ENCODE measurements at places on chromosomes 7 and 10. TPM values are rescaled to one million over a fixed set of nuclear protein-coding genes. Genes with fewer than 3 reads are reported as not detected.
A peak's percentile ranks its signal among the peaks of the same experiment; 100 is the strongest.

- H3K4me3 ChIP-seq: no peak overlapping the region
- peaks cover 1% of the 10 kb centered on the region for H3K4me1 ChIP-seq
- H3K27me3 ChIP-seq: peaks cover 2% of the 10 kb centered on the region
- no peak overlapping the region for H3K27ac ChIP-seq
- no peaks in the 10 kb centered on the region for H3K36me3 ChIP-seq
These were observed 4.9 kb downstream of the AEBP1 start for GRCh38 chr7:44108768-44109750.

GRCh38 chr10:15083674-15084501 is 4.7 kb downstream of the ACBD7 start:
- peaks cover 9% of the 10 kb centered on the region for H3K4me1 ChIP-seq
- H3K27me3 ChIP-seq: no peaks in the 10 kb centered on the region
- no peak for DNase-seq
- H3K4me3 ChIP-seq: peak overlapping the region; percentile 62
- H3K36me3 ChIP-seq: no peaks in the 10 kb centered on the region

DNA sequence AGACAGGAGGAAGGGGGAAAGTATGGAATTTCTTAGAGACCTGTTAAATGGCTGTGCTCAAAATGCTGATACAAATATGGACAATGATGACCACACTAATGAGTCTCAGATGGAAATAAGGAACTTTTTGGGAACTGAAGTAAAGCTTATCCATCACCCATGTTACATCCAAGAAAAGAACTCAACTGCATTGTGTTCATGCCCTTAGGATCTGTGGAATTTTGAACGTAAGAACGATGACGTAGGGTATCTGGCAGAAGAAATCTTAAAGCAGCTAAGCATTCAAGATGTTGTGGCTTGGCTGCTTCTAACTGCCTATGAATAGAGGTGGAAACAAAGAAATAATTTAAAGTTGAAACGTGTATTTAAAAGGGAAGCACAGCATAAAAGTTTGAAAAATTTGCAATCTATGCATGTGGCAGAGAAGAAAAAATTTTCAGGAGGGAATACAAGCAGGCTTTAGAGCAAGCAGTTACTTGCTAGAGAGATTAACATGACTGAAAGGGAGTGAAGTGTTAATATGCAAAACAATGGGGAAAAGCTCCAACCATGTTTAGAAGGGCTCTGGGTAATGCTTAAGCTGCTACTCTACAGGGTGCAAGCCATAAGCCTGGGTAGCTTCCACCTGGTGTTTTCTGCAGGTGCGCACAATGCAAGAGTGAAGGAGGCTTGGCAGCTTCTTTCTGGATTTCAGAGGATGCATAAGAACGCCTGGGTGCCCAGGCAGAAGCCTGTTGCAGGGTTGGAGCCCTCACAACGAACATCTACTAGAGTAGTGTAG is 499.7 kb upstream of the SEMA3D start:
- H3K4me3 ChIP-seq: no peak overlapping the region
- H3K4me1 ChIP-seq: no peaks in the 10 kb centered on the region
- no peak overlapping the region for H3K27ac ChIP-seq
- no peaks in the 10 kb centered on the region for H3K27me3 ChIP-seq
- no peaks in the 10 kb centered on the region for H3K36me3 ChIP-seq

DNA sequence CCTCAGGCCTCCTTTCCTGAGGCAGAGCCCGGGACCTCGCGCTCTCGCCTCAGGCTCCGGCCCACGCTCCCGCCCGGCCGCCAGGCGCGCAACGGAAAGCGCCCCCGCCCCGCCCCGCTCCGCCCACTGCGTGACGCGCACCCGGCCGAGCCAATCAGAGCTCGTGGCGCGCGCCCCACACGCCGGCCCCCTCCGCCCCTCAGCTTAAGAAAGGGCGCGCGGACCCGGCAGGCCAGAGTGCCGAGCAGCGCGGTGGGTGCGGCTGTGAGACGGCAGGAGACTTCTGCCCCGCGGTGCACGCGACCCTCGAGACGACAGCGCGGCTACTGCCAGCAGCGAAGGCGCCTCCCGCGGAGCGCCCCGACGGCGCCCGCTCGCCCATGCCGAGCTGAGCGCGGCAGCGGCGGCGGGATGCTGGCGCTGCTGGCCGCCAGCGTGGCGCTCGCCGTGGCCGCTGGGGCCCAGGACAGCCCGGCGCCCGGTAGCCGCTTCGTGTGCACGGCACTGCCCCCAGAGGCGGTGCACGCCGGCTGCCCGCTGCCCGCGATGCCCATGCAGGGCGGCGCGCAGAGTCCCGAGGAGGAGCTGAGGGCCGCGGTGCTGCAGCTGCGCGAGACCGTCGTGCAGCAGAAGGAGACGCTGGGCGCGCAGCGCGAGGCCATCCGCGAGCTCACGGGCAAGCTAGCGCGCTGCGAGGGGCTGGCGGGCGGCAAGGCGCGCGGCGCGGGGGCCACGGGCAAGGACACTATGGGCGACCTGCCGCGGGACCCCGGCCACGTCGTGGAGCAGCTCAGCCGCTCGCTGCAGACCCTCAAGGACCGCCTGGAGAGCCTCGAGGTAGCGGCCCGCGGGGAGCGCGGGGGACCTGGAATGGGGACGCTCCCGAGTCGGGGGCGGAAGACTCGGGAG is at the start of gene NPTX2:
Gene NPTX2, plus strand, starts transcription at position 235 of the 909 bp plus-strand sequence. Its CDS starts 177 bp downstream, at position 412.
- H3K36me3 ChIP-seq: no peaks in the 10 kb centered on the region
- H3K27ac ChIP-seq: no peak within 1 kb of the TSS
- H3K27me3 ChIP-seq: peaks cover 24% of the 10 kb centered on the region
- DNase-seq: peak; percentile 57
- no peaks in the 10 kb centered on the region for H3K4me1 ChIP-seq
- peak within 1 kb of the TSS; percentile 49 for H3K4me3 ChIP-seq

DNA sequence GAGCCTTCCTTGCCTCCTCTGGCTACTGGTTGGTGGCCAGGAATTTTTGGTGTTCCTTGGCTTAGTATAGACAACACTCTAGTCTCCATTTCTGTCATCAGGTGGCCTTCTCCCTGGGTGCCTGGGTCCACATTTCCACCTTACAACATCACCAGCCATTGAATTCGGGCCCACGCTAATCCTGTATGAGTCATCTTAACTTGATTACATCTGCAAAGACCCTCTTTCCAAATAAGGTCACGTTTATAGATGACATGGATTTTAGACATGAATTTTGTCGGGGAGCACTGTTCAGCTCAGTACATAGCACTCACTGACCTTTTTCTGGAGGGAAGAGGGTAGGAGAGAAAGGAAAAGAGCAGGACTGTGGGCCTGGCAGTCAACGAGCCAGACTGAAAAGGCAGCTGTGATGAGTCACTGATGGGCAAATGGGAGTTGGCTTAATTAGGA is 39.4 kb downstream of the MMRN2 start:
- peaks cover 12% of the 10 kb centered on the region for H3K4me1 ChIP-seq
- no peak for DNase-seq
- peak overlapping the region; percentile 68 for H3K27ac ChIP-seq
- no peaks in the 10 kb centered on the region for H3K27me3 ChIP-seq
- H3K4me3 ChIP-seq: no peak overlapping the region

DNA sequence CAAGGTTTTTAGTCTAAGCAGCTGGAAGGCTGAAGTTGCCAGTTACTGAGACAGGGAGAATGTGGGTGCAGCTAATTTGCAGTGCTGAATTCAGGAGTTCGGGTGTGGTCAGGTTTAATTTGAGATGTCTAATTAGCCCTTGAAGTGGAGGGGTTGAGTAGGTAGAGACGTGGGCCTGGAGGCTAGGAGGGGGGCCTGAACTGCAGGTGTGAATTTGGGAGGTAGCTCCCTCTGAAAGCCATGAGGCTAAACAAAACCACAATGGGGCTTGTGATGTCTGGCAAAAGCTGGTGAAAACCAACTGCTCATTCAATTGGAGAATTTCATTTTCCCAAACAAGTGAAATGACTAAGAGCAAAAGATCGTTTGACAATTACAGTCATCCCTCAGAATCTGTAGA is 246.0 kb upstream of the NFE2L3 start:
- no peak overlapping the region for H3K27ac ChIP-seq
- H3K4me1 ChIP-seq: no peaks in the 10 kb centered on the region
- no peak overlapping the region for H3K4me3 ChIP-seq
- no peaks in the 10 kb centered on the region for H3K27me3 ChIP-seq

- no peak for DNase-seq
- H3K27me3 ChIP-seq: peaks cover 6% of the 10 kb centered on the region
- no peaks in the 10 kb centered on the region for H3K36me3 ChIP-seq
- no peak overlapping the region for H3K27ac ChIP-seq
- H3K4me1 ChIP-seq: no peaks in the 10 kb centered on the region
These were observed 49.3 kb downstream of the PPP1R17 start for GRCh38 chr7:31735991-31736982.

- H3K27ac ChIP-seq: no peak overlapping the region
- DNase-seq: peak; percentile 49
- no peak overlapping the region for H3K4me3 ChIP-seq
- H3K27me3 ChIP-seq: no peaks in the 10 kb centered on the region
- H3K4me1 ChIP-seq: no peaks in the 10 kb centered on the region
- H3K36me3 ChIP-seq: no peaks in the 10 kb centered on the region
These were observed 50.6 kb upstream of the DPYSL4 start for GRCh38 chr10:132136097-132136521.

DNA sequence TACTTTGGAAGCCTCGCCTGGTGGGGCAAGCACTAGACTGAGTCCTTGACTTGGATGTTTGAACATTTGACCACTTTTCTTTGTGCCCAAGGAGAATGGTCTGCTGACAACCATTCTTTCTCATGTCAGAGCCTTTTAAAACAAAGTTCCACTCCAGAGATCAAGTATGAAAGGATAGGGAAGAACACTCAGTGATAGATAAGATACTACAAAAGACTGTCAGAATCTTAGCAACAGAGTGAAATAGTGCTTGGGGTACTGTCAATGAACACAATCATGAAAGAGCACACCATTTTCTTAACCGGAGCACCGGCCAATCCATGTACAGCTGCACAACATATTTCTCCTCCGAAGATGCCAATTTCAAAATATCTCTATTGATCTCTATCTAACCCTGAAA is 82.8 kb upstream of the ADO start:
- no peaks in the 10 kb centered on the region for H3K36me3 ChIP-seq
- DNase-seq: no peak
- H3K4me3 ChIP-seq: no peak overlapping the region
- H3K27ac ChIP-seq: no peak overlapping the region

DNA sequence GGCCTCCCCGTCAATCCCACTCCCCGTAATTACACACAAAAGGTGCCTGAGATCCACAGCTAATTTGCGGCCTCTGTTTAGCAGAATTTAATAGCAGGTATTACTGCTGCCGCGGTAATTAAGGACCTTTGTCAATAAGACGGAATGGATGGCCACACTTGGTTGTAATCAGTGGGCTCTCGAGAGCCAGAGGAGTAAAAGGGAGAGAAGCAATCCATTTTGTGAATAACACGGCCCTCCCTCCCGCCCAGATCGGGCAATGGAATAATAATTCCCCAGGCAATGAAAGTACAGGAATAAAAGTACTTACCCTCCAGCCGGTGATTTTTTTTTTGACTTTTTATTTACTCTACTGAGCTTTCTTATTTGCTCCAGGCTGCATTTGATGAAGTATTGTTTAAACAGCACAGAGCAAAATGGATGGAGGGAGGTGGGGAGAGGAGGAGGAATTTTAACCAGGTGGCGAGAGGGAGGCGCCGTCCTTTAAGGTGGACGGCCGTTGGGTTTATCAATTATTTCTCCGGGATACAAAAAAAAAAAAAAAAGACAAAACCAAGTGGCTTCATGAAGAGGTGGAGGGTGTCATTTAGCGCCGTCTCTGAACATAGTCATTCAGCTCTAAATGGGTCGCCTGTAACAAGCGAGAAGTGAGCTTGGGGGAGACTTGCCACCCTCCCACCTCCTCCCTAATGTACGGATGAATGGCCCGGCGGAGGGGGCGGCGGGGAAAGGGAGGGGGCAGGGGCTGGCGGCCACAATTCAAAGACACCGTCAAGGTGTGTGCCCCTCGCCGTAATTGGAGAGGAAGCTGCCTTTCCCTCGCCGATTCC is 120.3 kb downstream of the BUB3 start:
- no peaks in the 10 kb centered on the region for H3K36me3 ChIP-seq
- DNase-seq: no peak
- no peak overlapping the region for H3K27ac ChIP-seq
- H3K4me3 ChIP-seq: no peak overlapping the region
- peaks cover 13% of the 10 kb centered on the region for H3K27me3 ChIP-seq

Gene NUP205
- 20.8 TPM for total RNA-seq

Gene VPS37D
- total RNA-seq: 0.76 TPM

DNA sequence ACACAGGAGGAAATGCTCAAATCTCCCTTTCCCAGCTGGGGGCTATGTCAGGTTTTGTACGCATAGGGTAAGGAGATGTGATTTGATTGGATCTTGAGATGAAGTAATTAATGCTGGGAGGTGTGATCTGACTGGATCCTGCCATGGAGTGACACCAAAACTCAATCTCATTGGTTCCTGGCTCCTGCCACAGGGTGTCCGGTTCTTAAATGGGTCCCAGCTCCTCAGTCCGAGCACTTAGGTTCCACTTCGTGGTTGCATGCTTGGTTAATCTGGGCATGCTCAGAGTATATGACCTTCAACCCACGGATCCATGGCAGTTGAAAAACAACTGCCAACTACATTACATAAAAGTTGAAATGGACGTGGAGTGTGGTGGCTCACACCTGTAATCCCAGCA is 3.1 kb upstream of the ZNF12 start:
- no peak overlapping the region for H3K4me3 ChIP-seq
- H3K4me1 ChIP-seq: peaks cover 14% of the 10 kb centered on the region
- no peaks in the 10 kb centered on the region for H3K27me3 ChIP-seq
- DNase-seq: no peak

DNA sequence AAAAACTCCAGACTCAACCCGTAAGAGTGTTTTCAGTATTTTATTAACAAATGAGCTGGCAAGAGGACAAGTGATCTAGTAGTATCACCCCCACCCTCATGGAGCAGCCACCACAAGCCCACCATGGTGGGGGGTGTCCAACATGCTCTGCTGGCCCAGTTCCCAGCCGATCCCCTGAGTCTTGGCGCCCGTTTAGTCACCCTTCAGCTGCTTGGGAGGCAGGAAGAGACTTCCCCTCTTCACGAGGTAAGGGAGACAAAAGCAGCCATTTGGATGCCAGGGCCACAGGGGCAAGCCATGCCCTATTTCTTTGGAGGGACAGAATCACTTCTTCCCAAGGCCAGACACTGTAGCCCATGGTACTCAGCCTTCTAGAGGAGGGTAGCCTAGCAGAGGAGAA is 54.1 kb downstream of the NOD1 start:
- no peak for DNase-seq
- H3K4me3 ChIP-seq: no peak overlapping the region
- no peaks in the 10 kb centered on the region for H3K4me1 ChIP-seq
- no peaks in the 10 kb centered on the region for H3K27me3 ChIP-seq

DNA sequence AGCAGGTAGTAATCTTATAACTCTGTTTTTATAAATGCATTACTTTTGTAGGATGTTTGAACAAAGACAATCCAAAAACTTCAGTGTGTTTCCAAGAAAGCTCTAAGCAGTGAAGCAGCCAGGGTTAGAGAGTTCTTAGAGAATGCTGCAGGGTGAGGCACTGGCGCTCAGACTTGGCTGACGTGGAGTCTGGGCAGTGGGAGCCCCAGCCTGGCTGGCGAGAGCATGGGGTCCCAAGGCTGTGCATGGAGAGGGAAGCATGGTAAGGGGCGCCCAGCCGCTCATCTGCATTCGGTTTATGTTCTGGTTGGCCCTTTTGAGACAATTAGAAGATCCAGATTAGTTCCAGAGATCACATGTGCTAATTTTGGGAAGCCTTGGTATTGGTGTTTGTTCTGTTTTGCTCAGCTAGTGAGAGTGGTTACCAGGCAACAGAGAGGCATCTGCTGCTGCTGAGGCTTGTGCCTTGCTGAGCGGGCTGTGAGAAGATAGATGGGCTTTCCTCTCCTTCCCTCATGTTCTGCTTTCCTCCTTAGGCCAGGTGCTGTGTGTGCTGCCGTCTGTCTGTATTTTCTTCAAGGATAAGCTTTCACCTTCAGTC is 10.3 kb downstream of the SUN1 start:
- no peak overlapping the region for H3K4me3 ChIP-seq
- no peaks in the 10 kb centered on the region for H3K27me3 ChIP-seq
- H3K36me3 ChIP-seq: no peaks in the 10 kb centered on the region
- H3K27ac ChIP-seq: no peak overlapping the region
- DNase-seq: no peak
- peaks cover 14% of the 10 kb centered on the region for H3K4me1 ChIP-seq
